ENCODE measurements at places on chromosomes 1 and 21.

- H3K36me3 ChIP-seq = no peaks in the 10 kb centered on the region
- H3K4me3 ChIP-seq = no peak overlapping the region
- no peaks in the 10 kb centered on the region for H3K27me3 ChIP-seq
- no peak overlapping the region for H3K27ac ChIP-seq
- no peak for DNase-seq
- no peaks in the 10 kb centered on the region for H3K4me1 ChIP-seq
Observed at GRCh38 chr1:80158771-80159170, 1152.2 kb upstream of the ADGRL4 start.

DNA sequence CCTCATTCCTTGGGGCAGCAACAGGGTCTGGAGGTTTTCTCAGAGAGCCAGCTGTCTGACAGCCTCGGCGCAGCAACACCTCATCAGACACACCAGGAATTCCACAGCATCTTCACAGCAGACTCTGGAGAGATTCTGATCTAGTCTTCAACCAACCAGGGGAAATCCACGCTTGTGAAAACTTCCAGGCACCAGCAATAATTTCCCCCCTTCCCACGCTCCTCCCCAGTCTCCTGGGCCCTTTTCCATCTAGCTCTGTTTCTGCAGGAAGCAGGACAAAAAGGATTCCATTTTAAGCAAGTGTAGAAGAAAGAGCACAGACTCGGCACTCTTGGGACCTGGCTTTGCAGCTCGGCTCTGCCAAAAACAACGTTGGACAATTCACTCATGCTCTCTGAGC lies 44.3 kb upstream of the CAPZB start:
- H3K36me3 ChIP-seq = no peaks in the 10 kb centered on the region
- H3K4me1 ChIP-seq = no peaks in the 10 kb centered on the region
- H3K27me3 ChIP-seq = no peaks in the 10 kb centered on the region

GRCh38 chr1:97202481-97203380 lies 481.1 kb downstream of the PTBP2 start:
- no peaks in the 10 kb centered on the region for H3K4me1 ChIP-seq
- no peaks in the 10 kb centered on the region for H3K36me3 ChIP-seq
- no peaks in the 10 kb centered on the region for H3K27me3 ChIP-seq
- H3K27ac ChIP-seq = no peak overlapping the region

DNA sequence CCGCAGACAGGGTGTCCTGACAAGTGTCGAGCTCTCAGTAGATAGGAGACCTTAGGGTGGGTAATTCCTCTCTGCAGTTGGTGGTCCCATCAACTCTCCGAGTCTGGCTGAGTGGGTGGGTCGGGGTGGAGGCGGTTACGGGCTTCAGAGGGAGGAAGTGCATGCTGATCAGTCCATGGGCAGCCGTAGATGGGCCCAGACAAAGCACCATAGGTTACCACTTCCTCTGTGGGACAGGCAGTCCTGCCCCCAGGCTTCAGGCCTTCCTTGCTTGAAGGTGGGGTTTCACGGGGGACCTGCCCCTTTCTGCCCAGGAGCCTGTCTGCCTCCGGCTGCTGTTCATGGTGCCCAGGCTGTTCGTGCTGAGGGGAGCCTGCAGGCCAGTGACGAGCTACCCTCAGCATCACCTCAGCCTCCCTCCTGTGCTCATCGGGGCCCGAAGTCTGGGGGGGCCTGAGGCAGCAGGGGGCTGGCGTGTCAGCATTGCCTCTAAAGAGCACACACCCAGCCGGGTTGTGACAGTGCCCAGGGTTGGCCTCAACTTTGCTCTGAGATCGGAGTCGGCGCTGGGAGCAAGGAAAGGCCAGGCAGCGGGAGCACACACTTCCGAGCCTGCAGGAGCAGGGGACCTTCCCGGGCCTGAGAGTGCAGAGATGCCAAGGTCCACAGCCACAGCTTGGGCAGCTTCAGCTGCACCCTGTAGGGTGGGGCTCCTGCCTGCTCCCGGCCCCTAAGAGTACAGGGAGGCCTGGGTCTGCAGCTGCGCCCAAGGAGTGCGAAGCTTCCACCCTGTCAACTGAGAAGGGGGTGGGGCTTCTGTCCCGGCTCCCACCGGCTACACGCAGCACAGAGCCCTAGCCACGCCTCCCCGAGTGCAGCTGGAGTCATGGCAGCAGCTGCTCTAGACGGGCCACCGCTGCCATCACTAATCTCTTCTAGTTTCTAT lies 225.4 kb upstream of the NRIP1 start:
- H3K27ac ChIP-seq = no peak overlapping the region
- H3K27me3 ChIP-seq = no peaks in the 10 kb centered on the region
- H3K36me3 ChIP-seq = no peaks in the 10 kb centered on the region
- no peak for DNase-seq
- H3K4me1 ChIP-seq = no peaks in the 10 kb centered on the region
- H3K4me3 ChIP-seq = no peak overlapping the region

DNA sequence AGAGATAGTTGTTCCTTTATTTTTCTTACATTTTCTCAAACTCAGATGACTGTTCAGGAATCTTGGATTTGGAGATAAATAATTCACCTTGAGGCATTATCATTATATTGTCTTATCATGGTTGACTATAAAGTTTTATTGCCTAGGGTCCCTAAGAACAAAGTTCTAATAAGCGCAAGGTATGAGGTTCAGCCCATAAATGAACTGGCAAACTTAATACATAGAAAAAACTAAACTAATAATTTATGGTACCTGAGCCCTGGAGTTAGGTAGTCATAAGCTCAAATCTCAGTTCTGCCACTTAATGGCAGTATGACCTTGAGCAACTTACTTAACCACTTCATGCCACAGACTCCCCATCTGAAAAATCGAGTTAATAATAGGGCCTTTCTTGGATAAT lies 334.0 kb upstream of the PBX1 start:
- no peak overlapping the region for H3K4me3 ChIP-seq
- H3K27ac ChIP-seq = no peak overlapping the region
- DNase-seq = no peak
- no peaks in the 10 kb centered on the region for H3K36me3 ChIP-seq

DNA sequence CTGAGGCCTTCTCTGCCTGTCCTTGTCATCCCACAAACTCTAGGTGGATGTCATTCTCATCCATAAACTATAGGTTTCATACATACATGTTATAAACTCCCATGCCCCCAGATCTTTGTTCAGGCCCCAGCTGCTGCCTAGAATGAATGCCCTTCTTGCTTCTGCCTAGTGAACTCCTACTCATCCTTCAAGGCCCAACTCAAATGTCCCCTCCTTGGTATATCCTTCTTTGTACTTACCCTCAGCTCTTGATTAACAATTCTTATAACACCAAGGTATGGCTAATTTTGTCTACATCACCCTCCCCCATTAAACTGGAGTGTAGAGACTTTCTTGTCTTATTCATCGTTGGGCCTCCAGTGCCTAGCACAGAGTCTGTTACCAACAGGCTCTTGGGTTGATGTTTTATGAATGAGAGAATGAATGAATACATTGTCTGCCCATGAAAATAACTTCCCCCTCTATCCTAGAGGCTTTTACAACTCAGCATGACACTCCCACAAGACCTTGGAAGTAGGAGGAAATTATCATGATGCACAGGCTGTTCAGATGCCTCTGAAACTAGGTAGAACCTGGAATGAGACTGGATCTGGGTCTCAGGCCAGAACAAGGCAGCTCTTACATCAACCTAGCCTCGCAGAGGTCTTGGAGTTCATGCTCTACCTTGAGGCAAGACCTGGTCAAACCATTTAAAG lies 26.9 kb downstream of the EPHB2 start:
- DNase-seq = no peak
- no peak overlapping the region for H3K27ac ChIP-seq
- H3K27me3 ChIP-seq = peaks cover 4% of the 10 kb centered on the region
- no peak overlapping the region for H3K4me3 ChIP-seq

DNA sequence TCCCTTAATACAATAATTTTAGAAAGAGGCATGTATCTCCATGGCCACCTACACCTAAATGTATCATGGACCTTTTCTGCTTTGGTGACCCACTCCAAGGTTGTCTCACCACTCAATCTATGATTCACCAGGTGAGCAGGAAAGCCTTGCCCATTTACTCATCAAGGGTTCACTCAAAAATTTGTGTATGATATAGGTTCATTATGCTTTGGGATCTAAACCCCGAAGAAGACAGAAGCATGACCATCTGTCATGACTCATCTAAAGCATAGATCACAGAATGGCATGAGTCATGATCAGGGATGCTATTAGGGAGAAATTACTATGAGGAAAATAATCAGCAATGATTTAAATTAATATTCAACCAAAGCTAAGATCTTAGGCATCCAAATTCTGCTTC lies 38.5 kb downstream of the PYHIN1 start:
- H3K4me1 ChIP-seq = no peaks in the 10 kb centered on the region
- peaks cover 9% of the 10 kb centered on the region for H3K27me3 ChIP-seq
- DNase-seq = no peak
- H3K36me3 ChIP-seq = peaks cover 4% of the 10 kb centered on the region
- H3K27ac ChIP-seq = no peak overlapping the region
- no peak overlapping the region for H3K4me3 ChIP-seq

GRCh38 chr1:154943649-154944400 lies 7.3 kb upstream of the PMVK start:
- peak overlapping the region; percentile 10 for H3K4me3 ChIP-seq
- peaks cover 55% of the 10 kb centered on the region for H3K4me1 ChIP-seq
- peak; percentile 58 for DNase-seq
- H3K27me3 ChIP-seq = no peaks in the 10 kb centered on the region

DNA sequence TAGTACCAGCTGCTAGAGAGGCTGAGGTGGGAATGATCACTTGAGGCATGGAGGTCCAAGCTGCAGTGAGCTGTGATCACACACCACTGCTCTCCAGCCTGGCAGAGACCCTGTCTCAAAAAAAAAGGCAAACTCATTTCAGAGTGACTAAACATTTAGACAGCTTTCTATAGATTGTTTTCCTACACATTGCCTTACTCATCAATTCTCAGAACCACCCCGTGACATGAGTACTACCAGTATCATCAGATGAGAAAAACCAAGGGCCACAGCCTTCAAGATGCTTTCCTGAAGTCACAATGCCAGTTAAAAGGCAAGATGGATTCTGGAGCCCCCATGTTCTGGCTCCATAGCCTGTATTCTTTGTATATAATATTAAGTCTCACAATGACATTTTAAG lies 22.4 kb upstream of the SMPDL3B start:
- H3K4me3 ChIP-seq = peak overlapping the region; percentile 15
- H3K4me1 ChIP-seq = peaks cover 27% of the 10 kb centered on the region
- peak overlapping the region; percentile 61 for H3K27ac ChIP-seq
- peaks cover 45% of the 10 kb centered on the region for H3K36me3 ChIP-seq
- H3K27me3 ChIP-seq = peaks cover 2% of the 10 kb centered on the region

DNA sequence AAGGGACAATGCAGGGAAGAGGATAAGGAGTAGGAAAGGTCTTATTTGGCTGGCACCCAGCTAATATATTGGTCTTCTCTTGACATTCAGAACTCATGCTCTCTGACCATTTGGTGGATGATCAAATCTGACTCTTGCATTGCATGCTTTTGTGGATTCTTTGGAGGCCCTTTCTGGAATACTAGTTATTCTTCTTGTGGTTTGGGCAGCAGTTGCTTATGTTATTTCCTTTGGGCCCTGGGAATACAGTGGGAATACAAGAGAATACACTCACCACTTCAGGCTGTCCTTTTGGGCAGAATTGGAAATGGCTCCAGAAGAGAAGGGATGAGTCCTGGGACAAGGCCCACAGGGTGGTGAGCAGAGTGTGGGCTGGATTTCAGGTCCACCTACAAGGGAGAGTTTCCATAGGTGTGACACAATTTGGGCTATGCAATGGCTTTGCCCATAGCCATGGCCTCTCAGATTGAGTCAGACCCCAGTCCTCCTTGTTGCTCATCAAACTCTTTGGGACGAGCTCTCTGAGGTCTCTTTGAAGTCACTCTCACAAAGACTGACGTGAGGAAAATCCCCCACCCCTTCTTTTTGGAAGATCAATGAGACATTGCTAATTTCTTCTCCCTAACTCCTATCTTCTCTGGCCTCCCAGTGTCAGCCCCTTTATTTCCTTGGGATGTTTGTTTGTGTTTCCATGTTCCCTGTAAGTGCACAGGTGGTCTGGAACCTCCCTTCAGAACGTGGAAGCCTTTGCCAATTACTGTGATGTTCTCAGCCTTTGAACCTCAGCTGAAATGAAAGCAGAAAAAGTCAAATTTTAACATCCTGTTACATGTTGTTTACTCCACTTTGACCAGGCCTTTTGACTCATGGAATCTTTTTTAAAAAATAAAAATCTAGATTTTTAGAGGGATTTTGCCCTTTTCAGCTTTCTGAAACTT lies 19.4 kb downstream of the HSD11B1 start:
- no peak overlapping the region for H3K4me3 ChIP-seq
- DNase-seq = no peak
- H3K4me1 ChIP-seq = peaks cover 14% of the 10 kb centered on the region
- peak overlapping the region; percentile 86 for H3K27ac ChIP-seq

All from activated CD8-positive, alpha-beta T cell treated with anti-CD3 and anti-CD28 coated beads, Interleukin-2, amount 10 ng/mL, durations not matched to agents 7 days and 5 days (primary cell).